ENCODE measurements at places on chromosomes 7 and 10. TPM values are rescaled to one million over a fixed set of nuclear protein-coding genes. Genes with fewer than 3 reads are reported as not detected.

- DNase-seq = no peak
These were observed 44.3 kb upstream of the CABCOCO1 start for GRCh38 chr10:61618388-61618961.

GRCh38 chr10:129713659-129714265 is 246.7 kb downstream of the MGMT start:
- DNase-seq = no peak

- DNase-seq = no peak
These were observed 759.4 kb downstream of the CNTNAP2 start for GRCh38 chr7:146875981-146876380.

GRCh38 chr10:21402606-21403083 is 122.8 kb downstream of the SKIDA1 start:
- no peak for DNase-seq

DNA sequence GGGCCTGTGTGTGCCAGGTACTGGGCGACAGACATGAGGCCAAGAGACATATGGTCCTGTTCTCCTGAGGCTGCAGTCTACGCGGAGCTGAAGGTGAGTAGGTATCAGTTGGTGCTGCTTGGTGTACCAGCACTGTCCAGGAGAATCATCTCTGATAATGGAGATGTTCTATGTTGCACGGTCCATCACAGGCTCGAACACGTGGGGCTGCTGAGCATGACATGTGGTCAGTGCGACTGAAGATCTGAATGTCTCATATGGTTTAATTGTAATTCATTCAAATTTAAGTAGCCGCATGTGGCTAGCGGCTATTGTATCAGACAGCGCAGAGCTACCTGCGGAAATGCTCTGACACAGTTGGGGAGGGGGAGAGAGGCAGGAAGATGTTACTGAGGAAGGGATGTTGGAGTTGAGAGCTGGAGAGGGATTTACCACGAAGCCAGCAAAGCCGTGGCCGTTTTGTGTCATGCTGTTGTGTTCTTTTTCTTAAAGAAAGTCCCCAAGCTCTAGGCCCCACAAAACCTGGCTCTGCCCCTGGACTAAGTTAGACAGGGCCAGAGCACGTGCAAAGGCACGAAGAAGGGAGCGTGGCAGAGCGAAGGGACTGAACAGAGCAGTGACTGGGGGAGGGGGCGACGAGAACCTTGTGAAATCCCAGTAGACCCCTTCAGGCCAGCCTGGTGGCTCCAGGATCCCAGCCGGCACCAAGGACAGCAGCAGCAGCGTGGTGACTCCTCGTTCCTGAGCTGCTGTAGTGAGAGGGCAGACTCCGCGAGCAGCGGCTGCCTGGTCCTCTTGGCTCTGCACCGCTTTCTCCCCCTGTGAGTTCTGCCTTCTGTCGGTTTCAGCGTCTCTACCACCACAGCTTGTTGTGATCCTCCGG is 20.0 kb downstream of the SMKR1 start:
- DNase-seq = no peak

DNA sequence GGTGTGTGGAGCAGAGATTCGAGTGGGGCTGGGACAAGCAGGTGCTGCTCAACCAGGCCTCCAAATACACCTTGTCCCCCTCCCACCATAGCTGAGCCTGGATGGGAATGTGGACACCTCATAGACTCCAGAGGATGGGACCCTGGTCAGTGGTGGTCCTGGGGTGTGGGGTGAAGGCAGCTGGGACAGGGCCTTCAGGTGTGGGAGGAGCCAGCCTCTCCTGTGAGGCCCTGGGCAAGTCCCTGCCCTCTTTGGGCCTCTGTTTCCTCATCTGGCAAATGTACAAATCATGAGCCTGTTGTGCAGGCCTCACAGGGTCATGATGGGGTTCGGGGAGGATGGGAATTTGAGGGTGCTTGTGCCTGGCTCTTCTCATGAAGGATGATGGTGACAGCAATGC is 362.9 kb upstream of the NUPR2 start:
- DNase-seq = no peak

GRCh38 chr10:93897070-93897780 is 3.4 kb downstream of the SLC35G1 start:
- DNase-seq = no peak

DNA sequence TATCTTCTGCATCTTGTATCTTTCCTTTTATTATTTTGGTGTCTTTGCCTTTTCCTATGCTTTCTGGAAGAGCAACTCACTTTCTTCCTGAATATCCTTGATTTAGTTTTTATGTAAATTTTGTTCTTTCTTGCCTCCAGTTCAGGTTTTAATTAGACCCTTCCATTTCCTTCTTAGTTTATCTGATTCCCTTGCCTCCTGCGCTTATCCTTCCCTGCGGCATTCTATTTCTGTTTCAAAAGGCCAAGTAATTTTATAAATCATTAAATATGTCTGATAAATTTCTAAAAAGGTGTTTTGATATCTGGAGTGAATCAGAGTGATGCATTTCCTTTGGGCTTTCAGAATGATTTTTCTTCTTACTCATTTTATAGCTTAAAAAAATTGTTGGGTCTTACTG is 167.7 kb upstream of the WDR11 start:
- DNase-seq = no peak

DNA sequence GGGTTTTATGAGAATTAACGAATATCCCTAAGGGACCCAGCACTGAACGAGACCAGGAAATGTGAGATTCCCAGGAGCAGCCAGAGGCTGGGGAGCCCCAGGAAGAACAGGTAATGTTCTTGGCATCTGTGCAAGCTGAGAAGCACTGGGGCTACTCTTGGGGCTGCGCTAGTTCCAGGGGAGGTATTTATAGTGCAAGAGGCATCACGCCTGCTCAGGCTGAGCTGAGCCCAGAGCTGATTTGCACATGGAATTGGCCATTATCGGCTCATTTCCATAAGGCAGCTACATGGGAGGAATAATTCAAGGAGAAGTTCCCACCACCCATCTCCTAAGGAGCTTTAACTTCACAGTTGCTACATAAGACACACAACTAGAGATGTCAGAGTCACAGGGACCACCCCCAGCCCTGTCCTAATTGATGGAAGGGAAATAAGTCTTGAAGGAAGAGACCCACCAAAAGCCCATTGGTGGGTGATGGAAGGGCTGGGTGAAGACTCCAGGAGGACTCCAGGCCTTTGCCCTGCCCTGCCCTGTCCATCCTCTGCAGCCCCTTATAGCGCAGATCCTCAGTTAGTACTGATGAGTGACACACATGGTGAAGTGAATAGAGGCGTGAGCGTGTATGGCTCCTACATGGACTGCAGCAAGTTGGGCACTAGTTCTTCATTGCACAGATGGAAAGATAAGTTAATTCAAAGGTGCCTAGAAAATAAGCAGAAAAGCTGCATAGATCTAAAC is 178.9 kb downstream of the GRID1 start:
- no peak for DNase-seq

DNA sequence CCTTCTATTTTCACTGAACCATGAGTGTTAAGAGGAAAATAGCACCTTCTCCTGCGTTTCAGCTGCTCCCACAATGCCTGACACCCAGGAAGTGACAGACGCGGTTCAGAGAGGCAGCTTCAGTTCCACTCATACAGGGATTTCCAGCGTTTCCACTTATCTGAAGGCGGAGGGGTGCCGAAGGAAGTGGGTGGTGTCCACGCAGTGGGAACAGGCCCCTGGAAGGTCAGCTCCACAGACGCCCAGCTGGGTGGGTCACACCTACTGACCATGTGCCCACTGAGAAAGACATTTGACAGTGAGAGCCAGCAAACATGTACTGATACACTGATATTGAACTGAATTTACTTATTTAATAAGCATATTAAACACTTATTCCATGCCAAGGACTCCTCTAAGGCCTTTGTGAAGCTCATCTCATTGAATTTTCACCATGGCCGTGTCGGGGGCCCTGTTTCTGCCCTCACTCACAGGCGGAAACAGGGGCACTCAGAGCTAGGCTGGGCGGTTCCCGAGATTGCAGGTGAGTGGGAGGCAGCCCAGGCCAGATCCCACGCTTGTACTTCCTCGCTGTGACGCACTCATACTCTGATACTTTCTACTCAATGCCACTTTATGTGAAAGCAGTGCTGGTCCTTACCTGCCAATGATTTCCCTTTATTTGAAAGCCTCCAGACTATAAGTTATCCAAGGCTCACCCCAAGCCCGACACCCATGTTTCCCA is 96.8 kb downstream of the TCERG1L start:
- no peak for DNase-seq

DNA sequence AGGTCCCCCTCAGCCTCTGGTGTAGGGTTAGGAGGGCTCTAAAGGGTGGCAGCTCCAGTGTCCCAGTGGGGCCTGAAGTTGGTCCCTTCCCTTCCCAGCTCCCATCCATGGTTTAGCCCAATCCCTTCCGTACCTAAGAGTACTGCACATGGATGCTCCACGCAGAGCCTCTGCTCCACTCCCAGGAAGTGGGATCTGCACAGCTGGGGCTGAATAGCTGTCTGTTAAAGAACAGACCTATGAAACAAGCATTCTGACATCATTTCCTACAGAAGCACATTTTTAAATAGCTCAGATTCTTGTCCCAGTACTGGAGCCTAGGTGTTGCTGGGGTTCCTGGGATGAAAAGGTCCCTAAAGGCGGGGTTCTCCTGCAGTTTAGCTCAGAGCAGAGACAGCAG is 135.9 kb downstream of the ZMYND11 start:
- DNase-seq = no peak

GRCh38 chr7:20438694-20439376 is 108.1 kb downstream of the ITGB8 start:
- DNase-seq = no peak

GRCh38 chr7:20229081-20229480 is 11.9 kb upstream of the MACC1 start:
- no peak for DNase-seq

- no peak for DNase-seq
These were observed 52.0 kb downstream of the STK32C start for GRCh38 chr10:132255489-132256344.

- no peak for DNase-seq
These were observed 19.1 kb upstream of the KLF6 start for GRCh38 chr10:3803927-3804741.

STEAP1B gene
- total RNA-seq = 2.6 TPM

TUBAL3 gene
- 0.27 TPM for total RNA-seq

SEMA4G gene
- 11.0 TPM for total RNA-seq

MYO3A gene
- total RNA-seq = 6.0 TPM

SMC3 gene
- 41.3 TPM for total RNA-seq

CLCN1 gene
- not detected for total RNA-seq
